NCI-H1105 treated with DMSO at 0.1 percent for 48 hours (cell line): ENCODE measurements at places on chromosomes 4 and X.

DNA sequence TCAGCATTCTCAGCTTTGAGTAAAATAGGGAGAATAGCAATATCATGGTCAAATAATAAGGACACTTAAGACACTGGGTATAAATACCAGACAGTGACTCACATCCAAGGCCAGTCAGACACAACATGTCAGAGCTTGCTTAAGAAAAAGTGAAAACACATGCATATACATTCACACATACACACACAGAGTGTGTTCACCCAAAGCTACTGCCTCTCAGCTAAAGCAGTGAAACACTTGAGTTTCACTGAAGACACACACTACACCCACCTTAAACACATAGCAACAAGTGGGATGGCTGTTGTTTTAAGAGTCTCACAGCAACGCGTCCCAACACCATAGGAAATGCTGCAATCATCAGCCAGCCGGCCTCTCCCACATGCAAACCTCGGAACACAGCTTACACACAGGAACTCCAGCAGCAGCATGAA is 14.4 kb downstream of the SHROOM4 start:
- DNase-seq, result no peak

GRCh38 chrX:101958139-101958538 is 26.3 kb upstream of the ZMAT1 start:
- DNase-seq, result no peak

- no peak for DNase-seq
These were observed 69.9 kb upstream of the ELOVL6 start for GRCh38 chr4:110268352-110268751.

- no peak for DNase-seq
These were observed 10.6 kb downstream of the IL15 start for GRCh38 chr4:141646969-141647368.

DNA sequence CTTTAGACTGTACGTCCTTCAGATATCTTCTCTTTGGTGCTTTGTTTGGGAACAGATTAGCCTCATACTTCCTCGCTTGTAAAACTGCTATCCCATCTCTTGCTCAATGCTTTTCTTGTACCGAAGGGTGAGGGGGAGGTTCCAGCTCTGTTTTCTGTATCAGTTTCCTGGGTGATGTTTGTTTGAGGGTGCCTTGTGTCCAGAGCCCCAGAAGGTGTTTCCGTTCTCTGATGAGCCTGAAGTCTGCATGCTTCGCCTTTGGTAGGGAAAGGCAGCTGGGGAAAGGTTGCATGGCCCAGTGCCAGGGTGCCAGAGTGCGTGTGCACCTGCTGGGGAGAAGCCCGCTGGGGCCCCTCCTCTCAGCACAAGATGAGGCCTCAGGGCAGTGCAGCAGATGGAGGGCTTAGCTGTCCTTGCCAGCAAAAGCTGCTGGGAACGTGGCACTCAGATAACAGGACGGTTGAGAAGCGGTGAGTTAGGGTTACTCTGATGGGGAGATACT is 73.7 kb downstream of the TBL1X start:
- peak; percentile 91 for DNase-seq

DNA sequence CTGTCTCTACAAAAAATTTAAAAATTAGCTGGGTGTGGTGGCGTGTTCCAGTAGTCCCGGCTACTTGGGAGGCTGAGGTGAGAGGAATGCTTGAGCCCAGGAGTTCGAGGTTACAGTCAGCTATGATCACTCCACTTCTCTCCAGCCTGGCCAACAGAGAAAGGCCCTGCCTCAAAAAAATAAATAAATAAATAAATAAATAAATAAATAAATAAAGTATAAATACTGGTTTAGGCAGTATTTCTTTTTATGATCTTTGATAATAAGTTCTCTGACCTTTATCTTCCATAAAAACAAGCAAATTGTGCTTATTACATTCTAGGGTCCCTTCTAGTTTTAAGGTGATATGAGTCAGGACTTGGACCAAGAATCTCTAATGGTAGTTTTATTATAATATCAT is 320.3 kb downstream of the PCDH19 start:
- no peak for DNase-seq

- DNase-seq, result no peak
These were observed 39.9 kb downstream of the ATG4A start for GRCh38 chrX:108131471-108131870.

GRCh38 chrX:127708155-127708554 is 344.0 kb downstream of the ACTRT1 start:
- DNase-seq, result no peak

DNA sequence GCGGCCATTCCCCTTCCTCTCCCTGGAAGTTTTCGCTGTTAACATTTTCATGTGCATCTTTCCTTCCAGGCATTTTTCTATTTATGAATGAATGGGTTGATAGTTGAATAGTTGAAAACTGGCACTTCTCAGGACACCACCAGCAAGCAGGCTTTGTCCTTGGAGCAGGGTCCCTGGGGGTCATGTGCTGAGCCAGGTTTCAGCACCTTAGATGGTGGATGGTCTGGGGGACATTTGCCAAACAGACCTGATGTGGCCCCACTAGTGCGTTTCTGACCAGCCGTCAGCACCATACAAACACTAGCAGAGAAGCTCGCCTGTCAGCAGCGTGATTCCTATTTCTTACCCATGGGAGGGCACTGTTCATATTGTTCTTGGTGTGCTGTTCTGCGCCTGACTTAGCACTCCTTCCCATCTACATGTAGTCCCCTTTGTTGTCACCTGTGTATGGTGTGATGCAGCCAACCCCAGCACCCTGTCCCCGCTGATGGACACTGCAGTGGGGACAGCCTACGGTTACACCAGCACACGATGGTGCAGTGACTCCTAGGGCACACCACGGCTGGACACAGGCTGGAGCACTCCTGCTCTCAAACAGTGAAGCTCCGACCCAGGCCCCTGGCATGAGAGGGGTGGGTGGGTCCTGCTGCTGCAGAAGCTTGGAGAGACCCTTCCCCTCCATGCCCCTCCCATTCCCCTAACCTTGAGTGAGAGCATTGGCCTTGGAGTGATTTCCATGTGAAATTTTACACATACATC is 27.2 kb upstream of the WFS1 start:
- no peak for DNase-seq

GRCh38 chrX:6550999-6551398 is 16.1 kb upstream of the VCX3A start:
- DNase-seq, result no peak

GRCh38 chrX:132206259-132206658 is 13.0 kb downstream of the RAP2C start:
- DNase-seq, result no peak
